CD4-positive, alpha-beta T cell treated with Interleukin-15 for 1 hour (primary cell): ENCODE measurements at places on chromosomes 13 and 19.

GRCh38 chr13:67228916-67229315 is 1.2 kb downstream of the PCDH9 start:
- no peak for DNase-seq

DNA sequence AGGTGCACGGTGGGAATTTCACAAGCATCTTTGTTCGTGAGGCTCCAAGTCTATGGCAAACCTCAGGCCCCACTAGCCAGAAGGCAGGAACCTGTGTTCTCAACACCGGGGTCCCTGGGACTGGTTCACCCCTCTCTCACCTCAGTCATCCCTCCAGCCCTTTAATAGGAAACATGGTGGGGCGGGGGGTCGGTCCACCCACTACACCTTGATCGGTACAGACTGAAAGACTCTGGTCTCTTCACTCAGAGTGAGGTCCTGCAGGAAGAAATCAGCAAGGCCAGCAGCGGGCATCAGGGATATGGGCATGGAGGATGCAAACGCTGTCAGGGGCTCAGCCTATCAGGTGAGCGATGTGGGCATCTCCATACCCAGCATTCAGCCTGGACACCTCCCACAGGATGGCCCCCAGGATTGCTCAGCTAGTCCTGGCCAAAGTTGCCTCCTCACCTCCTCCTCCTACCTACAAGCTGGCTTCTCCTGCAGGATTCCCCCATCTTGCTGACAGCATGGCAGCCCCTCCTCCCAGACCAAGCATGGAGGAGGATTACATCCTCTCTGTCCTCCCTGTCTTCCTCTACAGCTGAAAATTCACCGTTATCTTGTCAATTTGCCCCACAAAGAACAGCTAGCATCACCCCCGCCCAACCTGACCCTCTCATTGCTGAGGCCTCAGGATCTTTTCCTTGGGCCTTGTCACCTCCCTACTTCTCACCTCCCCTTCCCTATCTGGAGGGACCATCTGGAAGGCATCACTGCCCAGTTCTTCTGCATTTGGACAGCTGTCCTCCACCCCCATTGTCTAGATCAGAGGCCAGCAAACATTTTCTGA is 37.3 kb upstream of the CD33 start:
- DNase-seq = no peak

DNA sequence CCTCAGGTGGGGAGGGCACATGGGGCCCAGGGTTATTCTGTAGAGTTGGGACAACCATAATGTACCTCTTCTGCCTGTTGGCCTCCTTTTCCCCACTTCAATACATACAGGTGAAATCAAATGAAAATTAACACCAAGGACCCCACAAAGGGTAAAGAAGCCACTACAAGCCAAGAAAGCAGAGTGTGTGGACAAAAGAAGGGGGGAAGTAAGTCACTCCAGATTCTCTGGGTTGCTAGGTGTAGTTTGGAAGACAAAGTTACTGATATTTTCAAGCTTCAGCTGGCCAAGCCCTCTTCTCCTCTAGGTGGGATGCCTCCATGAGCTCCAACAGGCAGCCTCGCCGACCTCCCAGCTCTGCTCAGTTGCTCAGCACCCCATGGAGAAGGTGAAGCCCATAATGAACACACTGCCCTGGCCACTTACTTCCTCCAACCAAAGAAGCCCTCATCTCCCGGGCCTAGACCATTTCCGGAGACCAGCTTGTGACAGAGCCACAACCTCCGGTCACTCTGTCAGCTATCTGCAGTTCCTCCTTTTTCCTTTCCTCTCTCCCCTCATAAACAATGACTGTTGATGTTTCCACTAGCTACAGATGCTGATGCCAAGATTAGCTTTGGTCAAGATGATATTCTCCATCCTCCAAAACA is 66.8 kb upstream of the MED4 start:
- DNase-seq = peak; percentile 78

GRCh38 chr19:43425567-43426392 is 11.1 kb downstream of the TEX101 start:
- DNase-seq = no peak

DNA sequence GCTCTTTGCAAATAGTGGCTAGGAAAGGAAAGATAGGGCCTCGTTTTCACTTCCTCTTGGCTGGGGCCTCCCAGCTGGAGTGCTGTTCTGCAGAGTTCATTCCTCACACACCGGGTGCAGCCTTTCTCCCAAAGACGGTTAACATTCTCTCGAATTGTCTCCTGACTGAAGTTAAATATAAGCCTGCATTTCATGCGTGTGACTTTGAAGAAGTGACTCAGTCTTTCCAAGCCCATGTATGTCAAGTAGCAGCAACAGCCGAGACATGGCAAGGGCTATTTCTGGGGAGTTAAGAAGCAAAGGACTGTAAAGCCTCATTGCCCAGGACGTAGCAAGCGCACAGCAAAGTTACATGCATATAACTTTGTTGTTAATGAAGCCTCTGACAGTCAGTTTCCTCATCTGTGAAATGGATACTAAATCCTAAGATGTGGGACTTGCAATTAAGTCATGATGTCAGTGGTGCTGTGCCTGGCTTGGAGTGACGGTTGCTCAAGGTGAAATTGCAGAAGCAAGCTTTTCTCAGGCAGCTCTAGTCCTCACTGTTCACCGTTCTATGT is 502.4 kb downstream of the MYO16 start:
- DNase-seq = no peak

DNA sequence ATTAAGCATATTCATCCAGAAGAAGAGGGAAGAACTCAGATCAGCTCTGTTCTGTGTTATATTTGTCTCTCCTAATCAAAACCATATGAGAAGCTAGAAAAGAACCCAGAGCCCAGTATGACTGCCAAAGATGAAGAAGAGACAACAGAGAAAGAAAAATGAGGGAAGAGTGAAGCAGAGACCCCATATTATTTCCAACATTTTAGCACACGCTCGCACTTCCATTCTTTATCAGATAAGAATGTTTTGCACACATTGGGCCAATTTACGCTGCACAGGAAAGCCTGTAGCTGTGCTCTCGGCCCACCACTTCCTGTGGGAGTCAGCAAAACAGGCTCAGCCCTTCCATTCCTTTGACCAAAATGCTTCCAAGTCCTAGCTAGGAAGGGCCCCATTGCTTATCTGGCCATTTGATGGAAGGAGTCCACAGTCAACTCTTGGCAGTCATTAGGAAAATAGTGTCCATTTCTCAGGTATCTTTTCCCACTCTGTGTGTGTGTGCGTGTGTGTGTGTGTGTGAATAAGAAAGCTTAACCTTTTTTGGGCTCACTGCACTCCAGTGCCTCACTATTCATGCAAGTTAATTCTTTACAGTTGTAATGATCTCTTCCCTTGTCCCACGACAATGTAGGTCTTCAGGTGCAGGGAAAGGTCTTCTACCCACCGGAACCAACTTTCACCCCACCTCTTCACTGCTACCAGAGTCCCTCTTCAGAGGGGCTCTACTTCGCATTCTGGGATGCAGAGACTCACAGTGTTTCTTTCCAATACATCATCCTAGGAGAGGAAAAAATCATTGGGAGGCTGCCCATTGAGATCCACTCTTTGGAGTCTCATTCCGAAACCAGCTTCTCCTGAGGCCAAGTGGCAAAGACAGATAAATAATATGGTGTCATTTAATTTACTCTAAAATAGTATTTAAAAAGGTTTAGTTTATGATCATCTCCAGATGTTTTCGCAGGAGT is 237.5 kb downstream of the COG6 start:
- no peak for DNase-seq

GRCh38 chr13:49649963-49650312 is 21.6 kb downstream of the ARL11 start:
- no peak for DNase-seq

DNA sequence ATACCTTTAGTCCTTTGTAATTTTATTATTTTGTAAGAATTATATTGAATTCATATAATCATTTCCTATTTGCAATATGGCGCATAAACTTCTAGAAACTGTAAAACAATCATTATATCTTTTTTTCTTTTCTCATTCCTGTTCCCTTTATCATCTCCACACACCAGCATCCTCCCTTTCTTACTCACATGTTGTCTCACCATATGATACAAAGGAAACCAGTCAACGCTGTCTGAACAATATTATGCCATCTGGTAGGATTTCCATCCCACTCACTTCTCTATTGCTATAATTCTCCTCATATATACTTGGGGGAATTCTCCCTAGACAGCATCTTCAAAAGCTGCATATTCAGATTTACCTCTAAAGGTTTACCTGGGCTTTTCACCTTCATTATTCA is 389.8 kb downstream of the NDFIP2 start:
- DNase-seq = no peak

GRCh38 chr19:46892252-46893179 is 31.7 kb downstream of the ARHGAP35 start:
- no peak for DNase-seq

DNA sequence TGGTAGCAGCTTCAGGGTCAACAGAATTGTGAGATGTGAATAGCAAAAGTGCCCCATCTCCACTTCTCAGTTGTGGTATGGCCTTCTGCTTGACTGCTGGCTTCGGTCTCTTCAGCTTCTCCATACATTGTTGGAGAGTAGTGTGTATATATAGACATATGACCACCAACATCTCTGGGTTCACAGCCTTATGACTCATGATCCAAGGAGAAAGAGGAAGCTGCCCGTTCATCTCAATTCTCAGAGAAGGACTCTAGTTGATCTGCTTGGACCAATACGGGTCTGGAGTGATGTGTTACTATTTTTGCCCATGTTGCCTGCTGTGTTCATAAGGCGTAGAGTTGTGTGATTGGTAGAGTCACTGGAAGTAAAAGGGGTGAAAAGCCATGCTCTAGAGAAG is 3.6 kb upstream of the COMMD6 start:
- DNase-seq = peak; percentile 30

DNA sequence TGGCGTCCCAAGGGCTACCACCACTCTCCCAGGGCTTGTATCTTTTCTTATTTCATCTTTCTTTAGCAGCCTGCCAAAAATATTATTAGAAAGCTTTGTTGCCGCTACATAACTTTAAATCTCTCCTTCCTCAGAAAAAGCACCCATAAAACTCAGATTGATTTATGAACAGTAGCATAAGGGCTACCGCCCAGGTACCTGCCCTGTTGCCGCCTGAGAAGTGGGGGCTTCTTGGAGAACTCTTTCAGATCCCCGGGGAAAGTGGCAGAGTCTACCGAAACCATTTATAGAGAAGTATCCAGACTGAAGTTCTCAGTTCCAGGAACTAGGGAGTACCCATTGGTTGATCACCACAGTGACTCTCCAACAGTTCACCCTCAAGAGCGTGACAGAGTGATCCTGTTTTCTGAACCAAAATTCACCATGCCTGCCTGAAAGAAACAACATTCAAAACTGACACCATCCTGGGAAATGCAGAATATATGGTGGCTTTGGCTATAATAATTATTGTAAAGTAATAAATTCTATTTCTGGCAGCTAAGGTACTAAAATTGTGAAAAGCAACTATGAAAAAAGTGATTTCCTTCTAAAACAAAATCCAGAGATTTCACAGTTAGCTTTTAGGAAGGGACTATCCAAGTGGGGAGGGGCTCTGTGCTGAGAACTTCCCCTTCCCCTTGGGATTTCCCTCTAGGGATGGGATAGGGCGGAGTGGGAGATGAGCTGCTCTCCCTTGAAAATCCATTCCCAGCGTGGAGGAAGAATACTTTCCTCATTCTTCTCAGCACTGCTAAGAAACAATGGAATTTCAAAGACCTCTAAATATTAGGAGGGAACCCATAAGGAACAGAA is 877 bp upstream of the N4BP2L1 start:
- DNase-seq = peak; percentile 28

DNA sequence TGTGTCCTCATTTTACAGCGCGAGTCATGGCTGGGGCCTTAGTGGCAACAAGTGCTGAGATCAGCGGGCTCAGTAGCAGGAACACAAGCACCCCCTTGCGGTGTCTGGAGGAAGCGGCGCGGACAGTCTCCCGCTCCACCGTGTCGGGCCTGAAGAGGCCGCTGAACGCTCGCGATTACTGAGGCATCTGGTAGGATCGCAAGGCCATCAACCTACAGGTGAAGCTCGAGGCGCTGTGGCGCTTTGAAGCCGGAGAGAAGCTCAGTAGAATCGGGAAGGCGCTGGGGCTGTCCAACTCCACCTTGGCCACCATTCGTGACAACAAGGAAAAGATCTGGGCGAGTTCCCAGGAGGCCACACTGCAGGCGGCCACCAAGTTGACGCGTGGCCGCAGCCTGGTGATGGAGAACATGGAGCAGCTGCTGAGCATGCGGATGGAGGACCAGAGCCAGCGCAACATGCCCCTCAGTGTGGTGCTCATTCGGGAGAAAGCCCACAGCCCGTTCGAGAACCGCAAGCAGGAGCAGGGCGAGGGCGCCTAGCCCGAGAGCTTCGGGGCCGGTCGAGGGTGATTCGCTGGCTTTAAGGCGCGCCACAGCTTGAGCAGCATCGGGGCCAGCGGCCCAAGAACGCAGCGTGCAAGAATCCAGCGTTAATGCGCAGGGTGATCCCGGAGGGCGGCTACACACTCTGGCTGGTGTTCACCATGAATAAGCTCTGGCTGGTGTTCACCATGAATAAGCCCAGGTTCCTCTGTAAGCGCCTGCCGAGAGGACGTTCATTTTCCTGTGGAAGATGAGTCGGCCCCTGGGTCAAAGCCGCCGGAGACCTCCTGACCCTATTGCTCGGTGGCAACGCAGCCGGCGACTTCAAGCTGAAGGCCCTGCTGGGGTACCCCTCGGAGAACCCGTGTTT is 8.3 kb upstream of the MZF1 start:
- DNase-seq = peak; percentile 91

DNA sequence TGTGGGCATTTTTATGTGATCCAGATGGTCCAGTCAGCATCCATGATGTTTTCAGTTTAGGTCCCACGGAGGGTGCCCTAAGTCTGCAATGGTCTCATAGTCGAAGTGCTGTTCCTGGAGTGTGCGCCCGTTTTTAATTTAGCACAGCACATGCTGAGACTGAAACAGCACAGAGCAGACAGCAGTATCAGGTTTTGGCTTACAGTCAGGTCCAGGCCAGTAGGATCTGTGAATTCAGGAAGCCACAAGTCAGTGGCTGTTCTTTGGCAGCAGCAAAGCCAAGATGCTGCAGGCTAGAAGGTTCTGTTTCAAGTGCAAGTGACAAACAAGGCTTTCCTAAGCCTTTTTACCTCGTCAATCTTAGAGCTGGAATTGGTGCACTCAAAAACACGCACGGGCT is 18.3 kb downstream of the FBXO27 start:
- no peak for DNase-seq

GRCh38 chr13:77859450-77859849 is 59.2 kb downstream of the EDNRB start:
- DNase-seq = no peak

DNA sequence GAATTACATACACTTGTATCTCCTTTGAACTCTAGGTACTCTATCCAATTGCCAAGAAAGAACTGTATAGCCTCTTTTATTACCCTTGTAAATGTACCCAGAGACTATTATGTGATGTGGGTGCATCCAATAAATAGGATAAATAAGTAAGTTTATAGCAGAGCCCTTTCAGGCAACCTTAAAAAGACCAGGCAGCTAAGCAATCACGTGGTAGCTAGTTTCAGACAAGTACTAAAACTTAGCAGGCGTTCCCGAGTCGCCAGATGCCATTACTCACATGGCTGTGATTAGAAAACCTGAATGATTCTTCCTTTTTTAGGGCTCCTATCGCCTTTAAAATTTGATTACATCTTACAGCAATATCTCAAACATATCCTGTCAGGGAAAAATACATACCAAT is 1303.0 kb downstream of the EFNB2 start:
- DNase-seq = no peak

- peak; percentile 51 for DNase-seq
Measured at GRCh38 chr19:45632468-45633196, 6.6 kb downstream of the EML2 start.

GRCh38 chr13:46489586-46490023 is 63.4 kb upstream of the LRCH1 start:
- no peak for DNase-seq

GRCh38 chr19:21321996-21322395 is 7.2 kb downstream of the ZNF708 start:
- DNase-seq = no peak

GRCh38 chr13:27053210-27053884 is 118.3 kb downstream of the USP12 start:
- no peak for DNase-seq
